ENCODE measurements at places on chromosomes 3 and 15. TPM values are rescaled to one million over a fixed set of nuclear protein-coding genes. Genes with fewer than 3 reads are reported as not detected.

DNA sequence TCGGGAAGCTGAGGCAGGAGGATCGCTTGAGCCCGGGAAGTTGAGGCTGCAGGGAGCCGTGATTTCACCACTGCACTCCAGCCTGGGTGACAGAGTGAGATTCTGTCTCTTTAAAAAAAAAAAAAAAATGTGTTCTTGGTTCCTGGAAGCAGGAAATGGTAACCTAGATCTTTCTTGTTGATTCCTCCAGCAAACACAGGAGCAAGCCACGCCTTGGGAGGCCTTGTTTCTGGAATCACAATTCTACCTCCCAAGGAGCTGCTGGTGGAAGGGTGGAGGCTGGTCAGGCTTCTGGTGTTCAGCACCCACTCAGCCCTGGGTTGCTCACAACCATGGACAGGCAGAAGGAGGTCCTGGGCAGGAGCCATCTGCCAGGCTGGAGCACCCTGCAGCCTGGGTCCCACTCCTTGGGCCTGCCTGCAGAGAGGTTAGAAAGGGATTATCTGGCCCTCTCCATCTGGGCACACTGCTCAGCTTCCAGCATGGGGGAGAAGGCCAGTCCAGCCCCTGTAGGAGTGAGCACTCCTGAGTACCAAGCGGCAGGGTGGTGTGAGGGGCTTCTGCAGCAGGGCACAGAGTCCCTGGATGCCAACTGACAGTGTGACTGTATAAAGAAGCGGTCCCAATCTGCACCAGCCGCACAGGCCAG is 65.6 kb downstream of the ABTB1 start:
- DNase-seq, result no peak

DNA sequence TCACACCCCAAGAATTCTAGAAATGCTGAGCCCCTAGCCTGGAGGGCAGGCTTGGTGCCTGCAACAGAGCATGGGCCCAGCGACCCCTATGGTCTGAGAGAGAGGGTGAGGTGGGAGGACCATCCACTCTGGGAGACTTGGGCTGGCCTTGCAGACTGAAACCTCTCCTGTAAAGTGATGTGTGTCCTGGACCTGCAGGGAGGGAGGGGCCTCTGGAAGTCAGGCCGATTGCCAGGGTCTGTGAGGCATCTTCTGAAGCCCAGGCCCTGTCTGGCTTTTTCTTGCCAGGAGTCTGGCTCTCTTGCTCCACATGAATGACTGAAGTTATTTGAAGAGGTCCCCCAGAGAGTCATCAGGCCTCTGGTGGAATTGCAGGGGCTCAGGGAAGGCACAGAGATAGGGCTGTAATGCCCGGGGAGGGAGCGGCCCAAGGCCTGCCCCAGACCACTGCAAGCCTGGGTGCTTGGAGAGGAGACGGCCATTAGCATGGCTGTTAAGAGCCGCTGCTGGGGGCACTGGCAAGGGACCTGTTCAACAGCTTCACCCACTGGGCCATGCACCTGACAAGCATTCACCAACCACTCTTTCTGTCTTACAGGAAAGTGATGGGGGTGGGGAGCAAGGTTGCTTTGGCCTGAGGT is 56.0 kb upstream of the CHRNA7 start:
- DNase-seq, result no peak

DNA sequence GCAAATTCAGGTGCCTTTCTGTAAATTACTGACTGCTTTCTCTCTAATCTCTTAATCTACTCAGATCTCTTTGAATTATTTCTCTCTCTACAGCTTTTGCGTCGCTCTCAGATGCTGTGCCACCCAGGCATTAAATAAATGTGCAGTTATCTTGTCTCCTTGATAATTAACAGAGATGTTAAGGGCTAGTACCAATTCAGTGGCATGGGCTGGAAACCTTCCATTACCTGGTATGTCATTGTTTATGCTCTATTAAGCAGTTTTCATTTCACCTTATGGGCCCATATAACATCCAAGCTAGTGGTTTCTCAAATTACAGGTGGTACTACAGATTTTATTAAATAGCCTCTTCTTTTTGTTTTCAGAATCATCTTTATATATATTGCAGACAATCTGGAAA is 66.0 kb downstream of the PEX5L start:
- DNase-seq, result no peak

GRCh38 chr3:9590282-9590791 is 36.7 kb upstream of the LHFPL4 start:
- DNase-seq, result no peak

DNA sequence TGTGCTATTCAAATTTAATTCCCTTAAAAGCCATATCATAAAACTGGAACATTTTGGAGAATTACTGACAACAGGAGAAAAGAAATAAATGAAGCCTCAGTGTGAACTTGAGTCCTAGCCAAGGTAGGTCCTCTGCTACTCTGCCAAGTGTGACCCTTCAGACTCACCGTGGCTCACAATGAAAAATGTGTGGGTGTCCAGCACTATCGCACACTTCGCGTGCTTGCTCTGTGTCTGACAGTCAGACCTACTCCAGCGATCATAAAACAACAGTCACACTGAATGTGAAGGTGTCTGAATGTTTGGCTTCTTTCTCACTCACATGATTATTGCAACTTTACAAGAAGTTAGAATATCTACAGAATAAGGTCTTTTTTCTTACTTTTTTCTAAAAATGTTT is 65.8 kb upstream of the TRA2B start:
- no peak for DNase-seq

DNA sequence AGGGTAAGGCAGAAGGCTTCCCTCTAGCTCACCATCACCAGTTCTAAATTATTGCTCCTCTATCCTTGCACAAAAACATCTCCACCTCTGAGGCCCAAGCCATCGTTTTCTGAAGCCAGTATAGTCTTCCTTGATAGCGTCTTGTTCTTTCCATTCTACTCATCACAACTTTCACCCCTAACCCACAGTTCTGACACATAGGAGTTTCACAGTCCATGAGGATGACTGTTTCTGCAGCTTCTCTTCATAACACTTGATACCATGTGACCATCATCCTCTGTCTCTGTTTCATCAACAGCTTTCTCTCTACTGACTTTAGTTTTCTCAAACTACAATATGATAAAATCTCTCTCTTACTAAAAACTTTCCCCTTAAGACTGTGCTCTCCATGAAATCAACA is 1166.5 kb downstream of the ROBO1 start:
- DNase-seq, result no peak

DNA sequence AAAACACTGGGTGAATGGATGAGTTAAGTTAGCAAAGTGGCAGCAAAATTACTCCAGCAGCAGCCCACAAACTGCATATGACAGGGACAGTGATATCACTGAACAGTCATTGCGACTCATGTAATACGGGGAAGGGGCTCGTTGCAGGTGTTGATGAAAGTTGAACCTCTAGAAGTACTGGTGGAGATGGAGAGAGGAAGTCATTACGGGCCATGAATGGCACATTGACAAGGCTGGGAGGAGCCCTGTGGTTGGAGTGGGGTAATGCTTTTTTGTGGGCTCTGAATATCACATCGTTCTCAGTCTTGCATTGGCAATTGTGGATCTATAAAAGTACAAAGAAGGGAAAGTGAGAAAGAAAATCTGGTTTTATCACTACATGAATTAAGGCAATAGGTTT is 278.1 kb downstream of the ZPLD1 start:
- no peak for DNase-seq

DNA sequence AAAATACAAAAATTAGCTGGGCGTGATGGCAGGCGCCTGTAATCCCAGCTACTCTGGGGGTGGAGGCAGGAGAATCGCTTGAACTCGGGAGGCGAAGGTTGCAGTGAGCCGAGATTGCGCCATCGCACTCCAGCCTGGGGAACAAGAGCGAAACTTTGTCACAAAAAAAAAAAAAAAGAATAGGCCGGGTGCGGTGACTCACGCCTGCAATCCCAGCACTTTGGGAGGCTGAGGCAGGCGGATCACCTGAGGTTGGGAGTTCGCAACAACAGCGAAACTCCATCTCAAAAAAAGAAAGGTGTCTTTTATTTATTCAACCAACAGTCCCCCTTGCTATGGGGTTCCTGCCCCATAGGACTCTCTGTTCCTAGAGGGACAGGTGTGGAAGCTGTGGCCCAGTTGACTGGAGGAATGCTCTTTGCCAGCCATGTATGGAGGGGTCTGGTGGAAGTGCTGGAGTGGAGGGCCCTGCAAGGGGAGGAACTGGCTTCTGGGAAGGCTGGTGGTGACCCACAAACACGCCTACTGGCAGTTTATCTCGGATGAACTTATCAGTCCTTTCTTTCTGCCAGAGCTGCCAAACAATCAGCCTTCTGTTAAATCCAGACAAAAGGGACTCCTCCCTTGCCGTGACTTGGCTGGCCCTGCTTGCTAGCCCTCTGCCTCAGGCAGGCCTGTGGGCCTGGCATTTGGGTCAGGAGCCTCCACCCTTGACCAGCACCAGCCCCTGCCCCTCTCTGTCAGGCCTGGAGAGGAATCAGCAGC is 4.6 kb upstream of the DAG1 start:
- DNase-seq, result no peak

- no peak for DNase-seq
These were observed 62.1 kb downstream of the CYFIP1 start for GRCh38 chr15:22918056-22918455.

DNA sequence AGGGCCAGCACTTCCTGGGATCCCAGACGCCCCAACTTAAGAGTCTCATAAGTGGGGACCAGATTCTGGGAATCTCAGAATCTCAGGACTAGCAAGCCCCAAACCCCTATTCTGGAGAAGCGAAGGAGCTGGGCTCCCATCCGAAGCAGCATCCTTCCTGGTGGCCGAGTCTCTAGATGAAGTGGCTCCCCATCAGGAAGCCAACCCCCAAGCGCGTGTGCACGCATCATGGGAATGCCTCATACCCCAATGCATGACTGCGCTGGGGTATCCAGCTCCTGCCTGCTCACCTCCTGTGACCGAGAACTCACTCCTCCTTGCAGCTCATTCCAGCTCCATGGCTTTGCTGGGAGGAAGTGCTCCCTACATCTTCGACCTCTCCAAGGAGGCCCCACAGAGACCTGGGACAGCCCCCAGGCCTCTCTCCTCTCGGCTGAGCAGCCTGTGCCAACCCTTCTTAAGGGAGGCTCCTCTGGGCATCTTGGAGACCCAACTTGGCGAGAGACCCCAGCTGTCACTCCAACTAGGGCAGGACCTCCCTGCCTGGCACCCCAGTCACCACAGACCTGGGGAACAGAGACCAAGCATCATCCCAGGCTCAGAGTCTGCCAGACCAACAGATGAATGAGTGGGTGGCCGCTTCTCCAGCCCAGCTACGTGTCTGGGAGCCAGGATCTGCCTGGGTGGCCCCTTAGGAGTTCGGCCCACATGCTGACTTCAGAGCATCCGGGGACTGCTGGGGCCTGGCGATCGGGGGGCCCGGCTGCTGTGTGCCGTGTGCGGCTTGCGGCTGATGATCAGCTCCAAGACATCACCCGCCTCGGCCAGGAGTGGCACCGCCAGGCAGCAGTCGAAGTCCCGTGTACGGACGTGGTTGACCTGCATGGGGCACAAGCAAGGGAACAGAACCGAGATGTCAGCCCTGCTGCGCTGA is 46.9 kb downstream of the GRIP2 start:
- DNase-seq, result peak; percentile 45

DNA sequence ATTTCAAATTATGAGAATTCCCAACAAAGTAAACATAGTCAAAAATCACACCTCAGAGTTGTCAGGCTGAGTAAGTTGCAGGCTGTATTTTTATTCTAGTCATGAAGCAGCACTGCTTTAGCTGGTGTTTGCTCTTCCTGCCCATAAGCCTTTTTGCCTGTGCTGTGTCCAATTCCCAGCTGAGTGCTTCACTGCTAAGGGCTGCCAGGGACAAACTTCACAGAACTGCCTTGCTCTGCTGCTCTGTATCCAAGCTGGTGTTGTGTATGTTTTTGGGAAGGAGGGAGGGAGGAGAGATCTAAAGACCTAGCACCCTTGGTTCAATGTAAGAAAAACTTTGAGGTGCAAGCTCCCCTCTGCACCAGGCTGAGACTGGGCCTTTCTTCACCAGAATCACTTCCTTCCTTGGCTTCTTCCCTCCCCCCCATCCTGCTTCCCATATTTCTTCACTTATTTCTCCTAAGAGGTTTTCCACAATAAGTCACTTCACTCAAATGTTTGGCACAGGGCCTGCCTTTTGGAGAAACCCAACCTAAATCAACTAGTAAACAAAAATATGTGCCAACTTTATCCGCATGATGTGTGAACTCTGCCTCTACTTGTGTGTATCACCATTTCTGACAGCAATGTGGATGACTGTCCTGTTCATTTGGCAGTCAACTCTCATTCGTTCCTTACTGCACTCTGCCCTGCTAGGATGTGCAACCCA is 156.1 kb downstream of the TBL1XR1 start:
- peak; percentile 82 for DNase-seq

DNA sequence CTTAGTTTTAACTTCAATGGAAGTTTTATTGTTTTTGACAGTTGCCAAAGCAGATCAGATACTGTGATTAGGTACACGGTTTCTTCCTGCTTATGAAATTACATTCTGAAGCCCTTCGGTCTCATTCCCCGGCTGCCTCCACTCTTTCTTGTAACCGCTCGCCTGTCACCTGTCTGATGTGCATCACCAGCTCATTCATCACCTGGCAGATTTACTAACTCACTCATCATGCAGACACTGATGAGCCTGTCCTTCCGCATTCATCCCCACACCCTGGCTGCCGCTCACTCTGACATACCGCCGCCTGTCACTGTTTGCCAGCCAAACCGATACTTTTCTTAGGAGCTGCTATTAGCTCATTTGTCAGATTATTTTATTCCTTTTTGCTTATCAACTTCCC is 82.8 kb upstream of the NSMCE3 start:
- DNase-seq, result no peak

DNA sequence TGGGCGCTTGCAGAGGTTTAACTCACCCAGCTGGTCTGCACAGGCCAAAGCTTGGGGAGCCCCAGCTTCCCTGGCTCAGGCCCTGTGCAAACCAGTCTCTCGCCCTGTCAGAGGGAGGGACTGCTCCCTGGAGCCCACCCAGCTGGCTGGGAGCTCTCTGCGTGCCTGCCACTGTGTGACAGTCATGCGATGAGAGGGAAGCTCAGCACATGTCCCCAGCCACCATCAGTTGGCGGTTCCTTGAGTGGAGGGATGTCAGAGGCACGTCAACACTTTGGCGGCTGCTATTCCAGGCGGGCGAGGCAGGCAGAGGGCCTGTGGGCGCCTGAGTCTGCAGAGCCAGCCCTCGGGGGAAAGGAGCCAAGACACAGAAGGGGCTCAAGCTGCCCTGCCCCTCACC is 324.6 kb downstream of the UACA start:
- DNase-seq, result no peak

GRCh38 chr3:24545887-24546286 is 51.2 kb upstream of the THRB start:
- DNase-seq, result no peak

GRCh38 chr15:78906316-78906620 is 33.6 kb downstream of the MORF4L1 start:
- no peak for DNase-seq

DNA sequence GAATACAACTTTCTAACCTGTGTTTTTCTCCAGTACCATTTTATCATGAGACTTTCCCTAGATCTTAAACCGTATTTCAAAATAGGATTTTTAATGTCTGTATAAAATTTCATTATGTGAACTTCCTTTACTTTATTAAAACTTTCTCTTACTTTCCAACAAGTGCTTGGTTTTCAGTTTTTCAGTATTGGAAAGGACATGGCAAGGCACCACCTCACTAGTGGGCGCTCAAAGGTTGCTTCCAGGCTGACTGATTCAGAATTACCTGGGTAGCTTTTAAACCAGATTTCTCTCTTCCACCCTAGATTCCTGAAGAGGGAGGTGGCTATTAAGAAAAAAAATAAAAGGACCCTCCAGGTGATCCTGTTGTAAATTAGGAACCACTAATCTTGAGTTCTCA is 236.6 kb downstream of the SOX2 start:
- no peak for DNase-seq

The GOLGA6D gene
- not detected for total RNA-seq

The NAA80 gene
- 19.5 TPM for total RNA-seq

The SUSD5 gene
- 1.6 TPM for total RNA-seq

The TGM4 gene
- total RNA-seq, result not detected

The DUOXA2 gene
- total RNA-seq, result not detected

The STRC gene
- total RNA-seq, result 0.81 TPM

The KIF15 gene
- 1.1 TPM for total RNA-seq

The GOLGA6L25 gene
- not detected for total RNA-seq

Measured in suprapubic skin (tissue), 4 donors.